ENCODE measurements at places on chromosomes 6 and 20.

DNA sequence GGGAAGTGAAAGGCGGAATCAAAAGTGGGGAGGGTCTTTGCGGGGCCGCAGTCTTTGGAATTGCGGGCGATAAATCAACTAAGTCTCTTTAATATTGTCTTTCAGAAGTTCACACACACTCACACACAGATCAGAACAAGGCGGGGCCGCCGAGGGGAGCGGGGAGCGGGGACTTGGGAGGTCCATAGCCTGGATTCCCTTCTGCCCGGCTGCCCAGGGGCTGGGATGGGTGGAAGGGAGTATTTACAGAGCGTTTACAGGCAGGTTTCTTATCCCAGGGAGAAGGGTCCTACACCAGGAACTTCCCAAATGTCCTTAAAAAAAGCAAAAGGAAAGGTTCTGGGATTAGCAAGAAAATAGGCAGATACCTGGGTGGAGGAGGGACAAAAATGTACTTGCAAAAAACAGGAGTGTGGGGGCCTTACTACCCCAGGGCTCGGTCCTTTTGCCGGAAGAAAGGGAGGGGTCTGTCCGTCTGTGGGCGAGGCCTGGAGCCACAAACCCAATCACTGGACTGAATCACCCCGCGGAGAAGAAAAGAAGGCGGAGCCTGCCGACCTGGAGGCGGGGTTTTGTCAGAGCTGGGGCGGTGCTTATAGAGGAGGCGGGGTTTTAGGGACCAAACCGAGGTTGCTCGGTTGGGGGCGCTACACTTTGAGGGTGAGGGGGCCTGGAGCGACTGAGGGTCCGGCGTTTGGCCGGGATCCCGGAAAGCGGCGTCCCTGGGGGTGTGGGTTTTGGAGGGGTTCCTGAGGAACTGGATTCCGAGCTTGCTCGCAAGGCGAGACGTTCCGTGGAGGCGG, 3.2 kb downstream of the PRRT1 start:
- peak; percentile 49 for DNase-seq

GRCh38 chr6:131382631-131383030, 190.4 kb upstream of the ARG1 start:
- no peak for DNase-seq

DNA sequence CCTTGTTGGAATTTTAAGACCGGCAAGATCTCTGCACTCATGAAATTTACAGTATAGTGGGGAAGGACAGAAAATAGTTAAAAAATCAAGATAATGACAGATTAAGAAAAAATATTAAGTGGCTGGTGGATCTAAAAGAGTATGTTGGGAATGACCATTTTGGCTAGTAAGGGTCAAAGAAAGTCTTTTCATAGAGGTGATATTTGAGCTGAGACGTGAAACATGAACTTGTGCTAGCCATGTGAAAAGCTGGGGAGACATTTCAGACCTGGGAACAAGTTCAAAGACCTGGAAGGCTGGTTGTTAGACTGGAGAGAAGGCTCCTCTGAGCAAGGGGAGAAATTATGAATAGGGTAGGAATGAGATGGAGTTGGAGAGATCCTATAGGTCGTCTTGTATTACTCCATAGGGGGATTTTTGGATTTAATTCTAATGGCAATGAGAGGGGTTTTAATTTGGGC, 4.7 kb downstream of the BICRAL start:
- no peak for DNase-seq

- DNase-seq, result no peak
These were observed 3.8 kb upstream of the FKBP1A start for GRCh38 chr20:1396702-1397101.

DNA sequence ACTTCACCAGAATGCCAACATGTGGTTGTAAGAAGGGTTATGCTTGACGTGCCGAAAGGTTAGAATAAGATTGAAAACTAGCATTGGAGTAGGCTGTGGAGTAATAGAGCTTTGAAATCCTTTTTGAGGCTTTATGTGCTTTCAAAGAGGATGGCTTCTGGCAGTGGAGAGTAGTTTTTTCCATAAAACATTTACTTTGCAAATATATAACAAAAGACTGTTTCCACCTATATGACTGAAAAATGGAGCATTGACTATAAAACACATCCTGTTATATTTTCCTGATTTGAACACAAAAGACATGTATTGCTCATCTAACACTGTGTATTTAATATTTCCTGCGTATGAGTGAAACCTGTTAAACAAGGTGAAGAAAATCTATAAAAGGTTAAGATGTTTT, 38.8 kb downstream of the ZFAND3 start:
- DNase-seq, result no peak

DNA sequence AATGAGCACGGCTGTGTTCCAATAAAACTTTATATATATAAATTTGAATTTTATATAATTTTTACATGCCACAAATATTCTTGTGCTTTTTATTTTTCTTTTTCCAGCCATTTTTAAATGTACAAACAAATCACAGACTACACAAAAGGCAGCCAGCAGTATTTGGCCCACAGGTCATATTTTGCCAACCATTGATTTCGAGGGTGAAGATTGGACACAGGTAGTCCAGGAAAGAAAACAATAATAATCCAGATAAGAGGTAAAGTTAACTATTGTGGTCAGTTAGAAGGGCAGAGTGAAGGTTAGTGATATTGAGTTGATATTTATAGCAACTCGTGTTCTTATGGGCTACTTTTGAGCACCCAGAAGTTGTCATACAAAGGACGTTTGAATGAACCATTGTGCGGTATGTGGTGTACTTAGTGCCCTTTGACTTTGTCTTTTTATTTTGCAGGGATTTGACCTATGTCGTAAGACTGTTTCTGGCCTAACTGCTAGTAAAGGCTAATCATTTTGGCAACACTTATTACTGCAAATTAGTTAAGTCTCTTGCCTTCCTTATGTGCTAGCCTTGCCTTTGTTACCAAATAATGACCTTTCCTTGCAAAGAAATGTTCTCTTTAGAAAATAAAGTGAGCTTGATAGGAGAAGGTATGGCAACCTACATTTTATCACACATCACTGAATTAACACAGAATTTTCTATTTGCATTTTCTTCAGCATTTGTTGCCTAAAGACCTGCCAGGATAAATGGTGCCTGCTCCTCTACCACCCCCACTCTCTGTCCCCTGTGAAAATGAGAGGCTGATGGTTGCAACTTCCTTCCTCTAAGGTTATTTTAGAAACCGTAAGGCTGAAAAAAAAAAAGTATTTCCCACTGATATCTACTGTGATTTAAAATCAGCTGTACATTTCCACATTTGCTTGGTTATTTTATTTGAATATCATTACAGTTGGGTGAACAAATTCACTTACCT, 493.9 kb upstream of the SOX4 start:
- no peak for DNase-seq

DNA sequence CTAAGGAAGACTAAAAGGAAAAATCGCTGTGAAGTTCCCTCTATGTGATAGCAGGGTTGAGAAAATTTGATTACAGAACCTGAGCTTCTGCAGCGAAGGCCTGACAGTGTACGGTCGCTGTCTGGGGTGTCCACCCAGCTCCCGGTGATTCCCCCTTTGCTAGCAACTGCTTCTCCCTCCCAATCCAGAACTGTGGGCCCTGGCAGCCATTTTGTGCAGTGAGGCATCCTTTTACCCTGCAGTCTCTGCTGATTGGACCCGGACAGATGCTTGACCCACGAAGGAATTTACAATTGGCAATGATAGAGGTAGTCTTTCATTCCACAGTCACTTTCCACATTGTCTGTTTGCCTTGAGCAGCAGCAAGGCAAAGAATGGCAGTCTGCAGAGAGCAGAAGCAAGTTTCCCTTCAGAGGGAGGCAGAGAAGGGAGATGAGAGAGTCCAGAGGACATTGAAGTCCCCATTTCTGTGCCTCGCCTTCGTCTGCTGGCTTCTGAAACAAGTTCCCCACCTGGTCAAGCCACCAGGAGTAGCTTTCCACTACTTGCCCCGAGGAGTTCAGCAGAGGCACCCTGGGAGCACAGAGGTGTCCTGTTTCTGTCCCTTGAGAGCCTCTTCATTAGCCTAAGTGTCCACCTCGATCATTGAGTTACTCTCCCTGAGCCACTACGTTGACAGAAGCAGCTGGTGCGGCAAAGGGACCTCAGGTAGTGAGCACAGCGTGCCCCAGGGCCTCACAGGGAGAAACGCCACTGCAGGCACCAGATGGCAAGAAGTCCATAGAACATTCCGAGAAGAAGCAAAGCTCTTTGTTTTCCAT, 370.3 kb downstream of the NRN1 start:
- DNase-seq, result no peak

- DNase-seq, result no peak
These were observed 215.4 kb upstream of the DEFB112 start for GRCh38 chr6:50264995-50265571.

DNA sequence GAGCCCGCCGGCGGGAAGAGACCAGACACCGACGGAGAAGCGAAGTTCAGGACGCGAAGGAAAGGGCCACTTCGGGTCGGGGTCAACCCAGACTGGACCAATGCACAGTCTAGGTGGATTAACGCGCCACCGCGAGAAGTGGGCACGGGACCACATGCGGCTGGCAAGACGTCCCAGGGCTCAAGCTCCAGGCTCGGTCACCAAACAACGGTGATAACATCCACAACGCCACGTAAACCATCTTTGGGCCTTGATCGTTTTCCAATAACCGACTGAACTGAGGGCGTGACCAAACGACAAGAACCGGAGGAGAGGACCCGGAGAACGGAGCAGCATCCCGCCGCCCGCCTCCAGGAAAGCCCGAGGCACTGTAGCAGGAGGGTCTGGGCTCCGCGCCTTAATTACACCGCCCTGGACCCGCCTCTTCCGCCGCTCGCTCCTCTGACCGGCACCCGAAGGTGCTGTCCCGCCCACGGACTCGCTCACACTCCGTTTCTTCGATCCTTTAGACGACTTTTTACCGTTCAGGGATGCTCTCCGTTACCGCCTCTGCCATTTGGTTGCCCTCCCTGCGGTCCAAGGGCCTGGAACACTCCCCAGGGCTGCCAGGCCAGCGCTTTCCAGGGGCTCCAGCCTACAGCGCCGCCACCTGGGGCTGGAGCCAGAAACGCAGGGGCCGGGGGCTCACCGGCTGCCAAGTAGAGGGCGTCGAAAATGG, 44.1 kb downstream of the DPPA5 start:
- peak; percentile 32 for DNase-seq

DNA sequence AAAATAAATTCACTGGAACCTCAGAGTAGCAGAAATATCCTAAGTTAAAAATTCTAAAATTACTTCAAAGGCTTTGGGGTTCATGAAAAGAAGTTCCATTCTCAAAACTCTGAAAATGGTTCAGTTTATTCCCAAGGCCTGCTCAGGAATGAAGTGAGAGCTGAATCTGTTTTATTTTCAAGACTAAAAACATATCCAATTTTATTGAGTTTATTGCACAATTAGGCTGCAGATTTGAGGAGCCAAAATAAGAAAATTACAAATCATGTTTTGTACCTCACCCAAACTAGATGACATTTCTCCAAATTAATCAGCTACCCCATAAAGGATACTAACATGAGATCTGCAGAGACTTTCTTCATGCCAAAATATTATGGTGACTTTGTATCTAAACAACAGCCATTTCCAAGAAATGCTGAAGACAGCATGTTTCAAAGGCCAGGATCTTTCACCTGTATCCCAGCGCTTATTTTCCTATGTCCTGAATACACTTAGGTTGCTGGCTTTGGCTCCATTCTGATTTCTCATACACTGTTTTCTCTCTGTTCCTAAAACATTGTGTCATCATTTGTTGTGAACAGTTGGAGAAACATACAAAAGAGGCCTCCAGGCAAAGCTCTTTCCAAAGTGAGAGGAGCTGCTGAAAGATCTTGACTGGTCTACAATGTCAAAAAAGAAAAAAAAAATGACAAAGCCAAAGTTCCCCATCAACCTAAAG, 85.7 kb upstream of the F13A1 start:
- DNase-seq, result no peak

- DNase-seq, result no peak
These were observed 263.9 kb downstream of the FARS2 start for GRCh38 chr6:5525209-5525608.

- no peak for DNase-seq
These were observed 47.0 kb upstream of the GCLC start for GRCh38 chr6:53591873-53592272.

DNA sequence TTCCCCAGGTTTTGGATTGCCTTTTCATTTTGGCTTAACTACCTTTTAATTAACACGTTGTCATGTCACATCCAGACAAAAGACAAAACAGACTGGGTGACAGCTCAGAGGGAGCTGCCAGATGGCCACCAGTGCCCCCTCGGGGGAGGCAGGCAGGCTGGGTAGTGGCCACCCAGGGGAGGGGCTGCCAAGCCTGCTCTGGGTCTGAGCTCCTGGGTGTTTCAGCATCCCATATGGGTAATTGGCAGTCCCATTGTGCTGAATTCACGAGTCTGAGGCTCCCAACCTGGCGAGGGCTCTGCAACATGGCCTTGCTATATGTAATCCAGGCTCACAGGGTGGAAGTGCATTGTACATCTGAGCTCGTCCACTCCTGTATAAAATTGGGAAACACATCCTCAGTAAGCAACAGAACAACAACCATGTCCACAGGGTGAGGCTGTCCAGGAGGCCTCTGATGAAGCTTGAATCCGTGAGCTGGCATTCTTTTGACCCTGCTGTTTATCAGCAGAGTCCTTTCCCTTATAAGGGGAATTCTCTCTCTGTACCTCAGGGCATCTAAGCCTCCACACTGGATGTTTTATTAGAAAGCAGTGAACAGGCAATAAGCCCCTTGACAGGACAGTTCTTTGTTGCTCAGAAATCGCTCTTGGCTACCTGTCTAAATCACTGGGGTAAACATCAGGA, 111.7 kb upstream of the SLC22A23 start:
- no peak for DNase-seq

DNA sequence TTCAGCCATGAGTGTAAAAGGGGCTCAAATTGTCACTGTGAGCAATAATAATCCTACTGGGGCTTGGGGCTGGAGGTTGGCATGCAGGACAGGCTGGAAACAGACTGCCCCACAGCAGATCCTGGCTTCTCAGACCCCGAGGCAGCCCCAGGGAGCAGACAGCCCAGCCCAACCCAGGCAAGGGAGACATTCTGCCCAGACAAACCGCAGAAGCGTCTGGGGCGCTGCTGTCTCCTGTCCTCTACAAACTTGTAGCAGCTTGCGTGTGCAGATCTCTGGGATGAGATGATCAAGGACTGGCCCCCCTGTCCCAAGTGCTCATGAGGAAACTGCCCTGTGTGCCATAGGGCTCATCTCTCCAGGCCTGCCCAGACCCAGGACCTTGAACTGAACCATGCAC, 84.6 kb downstream of the MAFB start:
- no peak for DNase-seq

- DNase-seq, result no peak
These were observed 996.8 kb downstream of the KIF16B start for GRCh38 chr20:15576411-15576810.

Data from stimulated activated CD4-positive, alpha-beta T cell treated with anti-CD3 and anti-CD28 coated beads, TNF-alpha, amount 100 ng/mL, for 24 hours (primary cell).